Activated CD4-positive, alpha-beta T cell treated with anti-CD3 and anti-CD28 coated beads, Interleukin-2, amount 50 U/mL, for 16 hours (primary cell): ENCODE measurements at places on chromosomes 3 and 15.

DNA sequence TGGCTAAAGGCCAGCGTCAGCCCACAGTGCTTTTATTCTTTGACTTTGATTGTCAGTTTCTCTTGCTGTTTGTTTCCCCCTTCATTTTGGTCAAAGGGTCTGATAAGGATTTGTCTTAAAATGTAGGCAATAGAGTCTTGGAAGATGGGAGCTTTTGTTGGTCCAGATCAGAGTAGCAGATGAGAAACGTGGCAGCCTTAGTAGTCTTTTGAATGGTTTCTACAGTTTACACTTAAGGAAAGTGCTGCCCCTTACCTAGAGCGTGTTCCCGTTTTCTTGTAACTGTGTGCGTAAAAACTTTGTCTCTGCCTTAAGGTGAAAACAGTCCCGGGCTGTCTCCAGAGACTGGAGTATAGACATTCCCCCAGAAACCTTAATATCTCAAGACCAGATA lies 630 bp downstream of the LXN start:
- no peak for DNase-seq

DNA sequence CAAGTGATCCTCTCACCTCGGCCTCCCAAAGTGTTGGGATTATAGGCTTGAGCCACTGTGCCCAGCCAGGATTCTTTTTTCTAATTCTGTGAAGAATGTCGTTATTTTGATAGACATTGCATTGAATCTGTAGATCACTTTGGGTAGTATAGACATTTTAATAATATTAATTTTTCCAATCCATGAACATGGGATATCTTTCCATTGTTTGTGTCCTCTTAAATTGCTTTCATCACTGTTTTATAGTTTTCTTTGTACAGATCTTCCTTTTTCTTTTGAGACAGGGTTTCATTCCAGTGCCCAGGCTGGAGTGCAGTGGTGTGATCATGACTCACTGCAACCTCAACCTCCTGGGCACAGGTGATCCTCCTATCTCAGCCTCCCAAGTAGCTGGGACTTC lies 11.6 kb upstream of the KCTD6 start:
- no peak for DNase-seq

DNA sequence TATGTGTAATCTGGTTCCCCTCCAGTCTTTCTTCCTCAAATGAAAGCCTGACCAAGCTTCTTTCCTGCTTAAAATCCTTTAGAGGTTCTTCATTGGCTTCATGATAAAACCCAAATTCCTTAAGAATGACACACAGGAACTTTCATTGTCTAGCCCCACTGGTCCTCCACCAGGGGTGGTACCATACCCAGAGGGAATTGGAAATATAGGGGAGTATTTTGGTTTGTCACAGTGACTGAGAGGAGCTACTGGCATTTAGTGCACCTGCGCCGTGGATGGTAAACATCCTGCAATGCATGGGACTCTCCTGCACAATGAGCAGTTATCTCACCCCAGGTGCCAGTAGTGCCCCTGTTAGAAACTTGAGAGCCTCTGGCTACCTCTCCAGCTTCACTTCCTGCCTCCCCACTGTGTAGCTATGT lies 10.8 kb downstream of the ZWILCH start:
- no peak for DNase-seq

DNA sequence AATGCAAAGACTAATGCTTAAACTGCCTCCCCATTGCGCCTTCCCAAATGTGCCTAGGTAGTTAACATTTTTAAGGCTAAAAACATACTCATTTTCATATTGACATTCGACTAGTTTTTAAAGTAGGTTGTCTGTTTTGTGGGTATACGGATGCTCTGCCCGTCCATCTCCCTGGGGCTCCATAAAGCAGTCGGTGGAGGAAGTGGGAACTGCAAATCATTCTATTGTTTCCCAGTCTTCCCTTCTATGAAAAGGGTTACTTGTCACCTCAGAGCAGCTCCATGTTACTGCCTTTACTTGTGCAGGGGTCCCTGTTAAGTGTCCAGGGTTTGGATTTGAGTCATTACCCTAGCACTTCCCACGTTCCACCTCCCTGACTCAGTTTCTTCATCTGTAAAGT lies 10.9 kb downstream of the CHCHD6 start:
- no peak for DNase-seq

DNA sequence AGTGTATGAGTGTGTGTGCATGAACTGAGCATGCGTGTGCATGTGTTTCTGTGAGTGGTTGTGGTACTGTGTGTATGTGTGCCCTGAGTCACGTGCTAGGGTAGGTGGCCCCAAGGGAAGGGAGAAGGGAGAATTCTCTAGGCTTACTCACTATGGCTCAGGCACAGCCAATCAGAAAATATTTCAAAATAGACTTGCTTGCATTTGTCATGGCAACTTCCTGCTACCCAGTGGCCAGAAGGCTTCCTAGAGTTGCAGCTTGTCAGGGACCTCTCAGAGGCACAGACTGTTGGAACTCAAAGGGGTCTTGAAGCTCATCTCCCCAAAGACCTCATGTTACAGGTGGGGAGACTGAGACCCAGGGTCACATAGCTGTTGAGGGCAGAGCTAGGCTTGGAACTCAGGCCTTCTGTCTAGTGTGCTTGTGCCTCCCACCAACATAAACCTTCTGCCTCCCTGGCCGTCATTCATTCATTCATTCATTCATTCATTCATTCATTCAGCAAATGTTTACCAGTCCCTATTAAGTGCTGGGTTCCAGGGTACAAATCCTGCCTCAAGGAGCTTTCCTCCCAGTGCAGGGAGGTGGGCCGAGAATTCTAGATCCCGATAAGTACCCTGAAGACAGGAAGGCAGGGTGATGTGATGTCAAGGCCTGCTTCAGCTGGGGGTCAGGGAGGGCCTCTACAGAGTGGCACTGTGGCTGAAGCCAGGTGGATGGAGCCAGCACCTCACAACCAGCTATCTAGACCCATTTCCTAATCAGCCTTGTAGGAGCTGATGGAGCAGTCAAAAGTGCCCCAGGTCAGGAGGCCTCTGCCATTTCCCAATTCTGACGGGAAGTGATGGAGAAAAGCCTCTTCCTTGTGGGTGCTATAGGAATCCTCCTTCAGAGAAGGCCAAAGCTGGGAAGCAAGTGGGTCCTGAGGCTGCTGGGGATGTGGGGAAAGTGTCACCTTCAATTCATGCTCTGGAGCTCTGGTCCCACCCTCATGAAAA lies 10.9 kb upstream of the RFT1 start:
- no peak for DNase-seq

GRCh38 chr15:77944002-77944867 lies 133.3 kb downstream of the TBC1D2B start:
- peak; percentile 71 for DNase-seq

DNA sequence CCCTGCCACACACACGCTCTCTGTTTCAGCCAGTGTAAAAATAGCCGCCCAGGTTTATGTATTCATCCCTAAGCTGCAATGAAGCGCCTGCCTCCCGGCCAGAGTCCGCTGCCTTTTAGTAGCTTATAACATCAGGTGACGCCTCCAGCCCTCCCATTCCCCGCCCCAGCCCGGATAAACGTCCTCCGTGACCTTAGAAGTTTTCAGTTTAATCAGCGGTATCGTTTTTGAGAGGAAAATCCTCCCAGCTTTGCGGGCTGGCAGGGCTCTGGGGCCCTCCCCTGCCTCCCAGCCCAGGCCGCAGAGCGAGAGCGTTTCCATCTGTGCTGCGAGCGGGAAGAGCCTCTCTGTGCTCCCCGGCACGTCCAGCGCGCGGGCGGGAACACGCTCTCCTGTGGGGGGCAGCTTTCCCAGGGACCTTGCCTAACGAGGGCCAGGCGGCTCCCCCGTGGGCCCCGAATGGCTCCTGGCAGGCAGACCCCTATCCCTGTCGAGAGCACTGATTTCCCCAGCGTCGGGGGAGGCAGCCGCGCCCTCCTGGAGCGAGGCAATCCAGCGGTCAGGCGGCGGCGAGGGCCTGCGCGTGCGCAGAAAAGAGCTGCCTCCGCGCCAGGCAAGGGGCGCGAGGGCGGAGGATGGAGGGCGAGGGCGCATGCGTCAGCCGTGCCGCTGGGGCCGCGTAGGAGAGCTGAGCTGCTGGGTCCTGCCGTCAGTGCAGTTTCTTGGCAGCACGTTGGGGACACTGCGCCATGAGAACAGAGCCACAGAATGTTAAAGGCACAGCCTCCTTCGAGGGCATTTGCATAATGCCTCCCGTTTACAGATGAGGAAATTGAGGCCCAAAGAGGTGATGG lies 71.1 kb downstream of the CCNL1 start:
- DNase-seq, result peak; percentile 97

DNA sequence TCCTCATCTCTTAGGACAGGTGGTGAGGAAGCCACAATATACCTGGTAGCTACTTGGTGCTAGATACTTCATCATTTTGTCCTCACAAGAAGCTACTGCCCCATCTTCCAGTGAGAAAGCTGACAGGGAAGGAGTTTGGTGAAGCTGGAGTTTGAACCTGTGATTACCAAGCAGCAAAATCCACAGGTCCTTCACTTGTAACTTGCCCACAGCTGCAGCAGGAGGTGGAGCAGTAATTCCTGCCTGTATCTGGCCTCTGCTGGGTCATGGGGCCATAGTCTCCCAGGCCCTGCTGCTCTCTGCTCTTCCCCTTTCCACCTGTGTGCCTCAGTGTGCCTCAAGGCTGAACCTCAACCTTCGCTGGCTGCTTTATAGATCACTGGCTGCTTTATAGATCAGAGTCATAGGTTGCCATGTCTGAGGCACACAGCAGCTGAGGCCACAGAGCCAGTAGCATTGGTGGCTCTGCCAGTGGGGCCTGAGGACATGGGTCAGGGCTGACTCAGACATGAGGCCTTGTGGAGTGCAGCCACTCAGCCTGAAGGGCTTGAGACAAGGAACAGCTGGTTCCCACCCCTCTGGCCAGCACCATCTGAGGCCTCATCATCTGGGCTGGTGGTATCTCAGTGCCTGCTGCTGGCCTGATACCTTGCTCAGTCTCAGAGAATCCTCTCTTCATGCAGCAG lies 11.1 kb upstream of the CHRNB4 start:
- DNase-seq, result no peak

DNA sequence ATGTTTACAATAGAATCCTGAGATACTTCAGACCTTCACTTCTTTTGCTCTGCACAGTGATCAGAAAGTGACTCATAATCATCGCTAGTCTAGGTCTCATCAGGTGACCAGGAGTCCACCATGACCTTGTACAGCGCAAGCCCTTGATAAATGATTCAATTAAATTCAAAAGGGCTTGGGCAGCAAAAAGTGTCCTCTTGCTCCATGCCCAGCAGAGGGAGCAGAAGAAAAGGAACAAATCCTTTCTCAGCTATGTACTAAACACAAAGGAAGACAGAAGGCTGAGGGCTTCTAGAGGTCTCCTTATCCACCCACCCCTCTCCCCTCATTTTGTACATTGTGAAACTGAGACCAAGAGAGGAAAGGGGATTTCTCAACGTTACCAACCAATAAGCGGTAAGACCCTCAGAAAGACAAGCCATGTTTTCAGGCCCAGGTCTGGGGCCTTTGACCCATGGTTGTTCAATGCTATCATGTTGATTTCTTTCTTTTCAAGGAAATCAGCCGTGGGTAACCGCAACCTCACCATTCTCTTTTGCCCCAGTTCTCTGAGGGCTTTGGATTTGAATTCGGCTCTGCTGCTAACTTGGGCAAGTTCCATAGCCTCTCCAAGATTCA lies 74.8 kb downstream of the AQP9 start:
- DNase-seq, result peak; percentile 3

DNA sequence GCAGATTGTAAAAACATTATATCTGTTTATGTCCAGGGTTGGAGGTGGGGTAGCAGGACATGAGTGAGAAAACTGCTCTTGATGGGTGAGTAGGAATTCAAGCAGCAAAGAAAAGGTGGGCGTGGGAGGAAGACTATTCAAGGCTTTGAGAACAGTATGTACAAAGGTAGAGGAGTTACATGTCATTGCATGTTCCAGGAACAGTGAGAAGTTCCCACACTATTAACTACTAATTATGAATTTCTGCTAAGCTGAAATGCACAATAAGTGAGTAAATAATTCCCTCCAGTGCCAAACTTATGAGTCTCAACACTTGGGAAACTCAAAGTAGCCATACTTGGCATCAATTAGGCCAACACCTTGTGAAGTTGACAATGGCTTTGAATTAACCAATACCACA lies 80.1 kb downstream of the SRGAP3 start:
- no peak for DNase-seq

GRCh38 chr15:93135997-93136397 lies 47.0 kb upstream of the RGMA start:
- no peak for DNase-seq

DNA sequence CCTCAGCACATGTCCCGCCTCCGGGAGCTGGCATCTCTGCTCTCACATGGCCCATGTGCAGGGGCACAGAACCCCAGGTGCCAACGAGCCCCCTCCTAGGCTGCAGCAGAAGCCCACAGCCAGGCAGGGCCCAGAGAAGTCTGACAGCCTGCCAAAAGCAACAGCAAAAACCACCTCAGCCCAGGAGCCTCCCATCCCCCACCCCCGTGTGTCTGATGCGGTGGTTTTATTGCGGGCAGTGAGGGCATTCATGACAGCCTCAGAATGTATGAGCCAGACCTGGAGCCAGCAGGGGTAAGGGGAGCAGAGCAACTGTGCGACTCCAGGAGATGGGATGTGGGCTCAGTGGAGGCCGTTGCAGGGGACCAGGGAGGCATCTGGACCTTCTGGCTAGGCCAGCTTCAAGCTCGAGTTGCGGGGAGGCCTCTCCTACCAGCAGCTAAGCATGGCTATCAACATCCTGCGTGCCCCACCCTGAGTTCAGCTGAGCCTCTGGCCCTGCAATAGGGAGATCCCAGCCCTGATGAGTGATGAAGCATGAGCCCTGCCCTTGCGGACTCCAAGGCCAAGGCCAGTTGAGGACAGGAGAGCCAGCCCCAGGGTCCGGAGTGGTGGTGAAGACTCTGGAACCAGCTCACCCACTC lies 52.5 kb downstream of the CYP11A1 start:
- no peak for DNase-seq

- DNase-seq, result no peak
These were observed 11.1 kb downstream of the SIAH2 start for GRCh38 chr3:150751781-150752263.

DNA sequence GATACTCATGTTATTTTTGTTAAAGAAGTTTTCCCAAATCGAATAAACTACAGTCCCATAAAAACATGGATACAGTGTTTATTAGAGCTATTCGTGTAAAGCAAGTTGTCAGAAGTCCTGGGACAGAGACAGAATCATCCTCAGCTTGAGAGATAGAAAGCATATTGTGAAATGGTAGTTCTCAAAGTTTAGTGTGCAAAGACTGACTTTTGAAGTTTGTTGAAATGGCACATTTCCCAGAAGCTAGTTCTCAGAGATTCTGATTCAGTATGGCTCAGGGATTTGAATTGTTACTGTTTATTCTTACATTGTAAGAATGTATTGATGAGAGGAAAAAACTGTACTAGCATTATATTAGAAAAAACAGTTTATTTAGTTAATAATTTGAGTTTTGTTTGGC lies 22.1 kb downstream of the GABRR3 start:
- DNase-seq, result no peak

GRCh38 chr3:193688834-193689714 lies 96.1 kb downstream of the OPA1 start:
- no peak for DNase-seq

- no peak for DNase-seq
These were observed 14.9 kb downstream of the KBTBD12 start for GRCh38 chr3:127929818-127930413.

- DNase-seq, result no peak
These were observed 133.6 kb upstream of the ABHD17C start for GRCh38 chr15:80561500-80561899.

- no peak for DNase-seq
These were observed 4.6 kb downstream of the TPRA1 start for GRCh38 chr3:127585813-127586413.

GRCh38 chr3:183812761-183813445 lies 12.5 kb downstream of the MAP6D1 start:
- DNase-seq, result no peak
